ENCODE measurements at places on chromosomes 7 and 10.
A peak's percentile ranks its signal among the peaks of the same experiment; 100 is the strongest.

GRCh38 chr7:122675011-122675410, 23.9 kb downstream of the RNF133 start:
- no peak for DNase-seq

GRCh38 chr7:130356876-130357611, 12.4 kb downstream of the CPA5 start:
- no peak for DNase-seq

- no peak for DNase-seq
These were observed 58.5 kb upstream of the ECHDC3 start for GRCh38 chr10:11683529-11684320.

DNA sequence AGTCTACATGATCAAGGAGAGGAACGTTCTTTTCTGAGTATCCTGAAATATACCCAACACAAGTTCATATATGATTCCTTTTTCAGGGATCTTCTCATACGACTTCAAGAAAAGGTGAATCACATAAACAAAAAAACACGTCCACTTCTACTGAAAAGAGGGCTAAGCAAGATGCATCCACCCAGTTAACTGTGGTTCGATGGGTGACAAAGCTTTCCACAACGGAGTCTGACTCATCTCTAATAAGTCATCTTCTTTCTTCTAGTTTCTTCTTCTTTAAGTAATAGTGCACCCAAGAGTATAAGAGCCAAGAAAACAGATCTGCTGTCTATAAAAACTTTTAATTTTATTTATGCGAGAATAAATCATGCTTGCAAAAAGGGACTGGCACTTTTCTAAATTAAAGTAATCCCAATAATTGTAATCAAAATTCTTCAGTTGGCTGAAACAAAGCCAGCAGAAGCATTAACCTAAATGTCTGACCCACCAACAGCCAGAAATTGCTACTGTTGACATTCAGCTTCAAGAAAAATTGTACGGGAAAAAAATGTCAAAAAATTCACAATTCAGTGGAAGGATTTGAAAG, 146.9 kb upstream of the ANK3 start:
- peak; percentile 1 for DNase-seq

GRCh38 chr7:46972205-46972604, 609.7 kb downstream of the TNS3 start:
- DNase-seq, result no peak

GRCh38 chr7:44196450-44196872, 4.3 kb upstream of the YKT6 start:
- DNase-seq, result no peak

DNA sequence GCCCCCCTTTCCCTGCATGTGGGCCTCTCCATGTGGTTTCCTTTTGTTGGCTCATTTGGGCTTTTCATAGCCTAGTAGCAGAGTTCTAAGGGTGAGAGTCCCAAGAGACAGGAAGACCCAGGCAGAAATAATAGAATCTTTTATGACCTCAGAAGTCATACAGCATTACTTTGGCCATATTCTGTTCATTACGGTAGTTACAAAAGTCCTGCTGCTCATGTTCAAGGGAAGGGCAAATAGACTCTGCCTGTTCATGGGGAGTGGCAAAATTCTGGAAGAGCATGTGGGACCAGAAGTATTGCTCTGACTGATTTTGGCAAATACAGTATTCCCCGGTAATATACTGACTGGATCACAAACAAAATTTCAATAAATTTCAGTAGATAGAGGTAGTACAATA, 910.3 kb downstream of the LRMDA start:
- no peak for DNase-seq

GRCh38 chr10:110241841-110242240, 34.4 kb downstream of the MXI1 start:
- DNase-seq, result no peak

- no peak for DNase-seq
These were observed 134.8 kb upstream of the KLF6 start for GRCh38 chr10:3919709-3920308.

DNA sequence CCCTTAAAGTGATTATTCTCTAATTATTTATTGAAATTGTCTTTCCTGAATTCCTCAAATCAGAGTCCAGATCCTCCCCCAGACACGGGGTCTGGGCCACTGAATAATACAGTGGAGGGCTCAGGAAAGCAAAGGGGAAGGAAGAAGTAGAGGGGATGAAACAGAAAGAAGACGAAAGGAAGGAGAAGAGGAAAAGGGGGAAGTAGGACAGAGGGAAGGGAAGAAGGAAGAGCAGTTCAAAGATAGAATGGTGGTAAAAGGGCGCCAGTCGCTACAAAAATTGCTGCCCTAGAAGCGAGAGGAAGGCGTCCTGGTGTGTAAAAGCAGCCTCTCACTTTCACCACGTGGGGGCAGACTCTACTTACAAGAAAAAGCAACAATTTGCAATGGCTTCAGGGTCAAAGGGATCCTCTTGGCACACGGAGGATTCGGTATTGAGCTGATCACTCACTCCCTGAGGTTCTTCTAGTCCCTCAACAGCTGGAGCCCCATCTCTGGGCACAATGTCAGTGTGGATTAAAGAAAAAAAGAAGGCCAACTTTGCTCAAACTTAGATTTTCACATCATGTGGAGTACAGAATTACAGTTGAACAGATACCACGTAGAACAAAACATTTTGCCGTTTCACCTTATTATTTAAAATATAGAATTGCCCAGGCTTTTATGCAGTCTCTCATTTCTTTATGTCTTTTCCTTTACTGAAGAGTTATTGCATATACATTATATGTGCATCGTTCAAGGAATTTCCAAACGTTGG, 31.4 kb upstream of the NPVF start:
- peak; percentile 5 for DNase-seq

DNA sequence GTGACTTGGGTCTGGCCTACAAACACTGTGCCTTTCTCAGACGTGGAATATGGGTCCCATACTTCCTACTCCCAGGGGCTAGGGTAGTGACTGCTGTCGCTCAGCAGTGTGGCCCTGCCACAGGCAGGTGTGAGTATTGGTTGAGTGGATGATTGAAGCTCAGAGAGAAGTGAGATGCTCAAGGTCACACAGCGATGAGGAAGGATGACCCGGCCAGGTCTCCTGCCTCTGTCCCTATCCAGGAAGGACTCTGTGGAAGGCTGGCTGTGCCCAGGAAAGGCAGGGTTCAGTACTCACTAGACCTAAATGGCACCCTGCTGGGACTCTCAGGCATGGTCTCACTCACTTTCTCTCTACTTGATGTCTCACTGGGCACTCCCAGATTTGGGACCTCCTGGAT, 2.8 kb downstream of the PRF1 start:
- DNase-seq, result no peak

GRCh38 chr10:8041284-8041991, 13.1 kb upstream of the GATA3 start:
- no peak for DNase-seq

DNA sequence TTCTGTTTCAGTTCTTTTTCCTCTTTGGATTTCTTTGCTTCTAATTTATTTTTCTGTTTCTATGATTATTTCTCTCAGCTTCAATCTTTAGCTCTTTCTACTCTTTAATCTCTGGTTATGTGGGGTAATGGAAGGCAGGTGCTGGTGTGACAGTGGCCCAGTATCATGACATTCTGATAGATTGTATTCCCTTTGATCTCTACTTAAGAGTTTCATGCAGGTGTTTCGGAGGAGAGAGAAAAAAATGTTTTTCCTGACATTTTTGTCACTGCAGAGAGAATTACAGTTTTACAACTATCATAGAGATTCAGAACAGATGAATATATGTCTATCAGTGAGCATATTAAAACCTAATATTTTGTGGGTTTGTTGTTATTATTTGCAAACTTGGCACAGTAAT, 524.9 kb downstream of the CNTNAP2 start:
- DNase-seq, result no peak

GRCh38 chr7:42677751-42678699, 233.8 kb downstream of the C7orf25 start:
- no peak for DNase-seq

- DNase-seq, result no peak
These were observed 474.0 kb upstream of the FOXK1 start for GRCh38 chr7:4208086-4208485.

Measured in NK-92 treated with Interleukin-12 subunit alpha and Interleukin-12 subunit beta, amount 100 ng/mL, for 24 hours (cell line).